HT-29 (cell line): ENCODE measurements at places on chromosomes 5 and 9. TPM values are rescaled to one million over a fixed set of nuclear protein-coding genes. Genes with fewer than 3 reads are reported as not detected.

The BAAT gene
- total RNA-seq, result 0.28 and 0.57 TPM in 2 replicates

GRCh38 chr5:60210810-60211209 is 317.3 kb upstream of the PDE4D start:
- DNase-seq, result no peak

- peak; percentile 71 for DNase-seq
Observed at GRCh38 chr9:78023003-78023741, 8.4 kb downstream of the GNAQ start.

DNA sequence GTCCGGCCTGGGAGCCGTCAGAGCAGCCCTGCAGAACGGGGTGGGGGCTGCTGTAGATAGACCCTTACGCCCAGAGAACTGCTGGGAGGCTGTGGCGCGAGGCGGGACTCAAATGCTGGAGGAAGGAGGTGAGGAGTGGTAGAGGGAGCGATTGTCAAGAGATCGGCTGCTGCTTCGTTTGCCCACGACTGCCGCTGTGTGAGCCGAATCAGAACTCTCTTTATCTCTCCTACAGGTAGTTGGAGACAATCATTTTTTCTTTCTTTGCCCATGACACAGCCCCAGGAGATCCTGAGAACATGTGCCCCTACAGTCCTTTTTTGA is 456 bp downstream of the ZNF79 start:
- peak; percentile 52 for DNase-seq

GRCh38 chr5:169762338-169763095 is 125.4 kb downstream of the DOCK2 start:
- DNase-seq, result no peak

GRCh38 chr5:12934722-12935121 is 1009.8 kb downstream of the DNAH5 start:
- DNase-seq, result peak; percentile 35

GRCh38 chr5:149357370-149358293 is at the start of gene PCYOX1L:
PCYOX1L (plus strand) TSS chr5:149358046; CDS start chr5:149358069, 23 bp downstream.
- DNase-seq, result peak; percentile 94

The SEC61B gene
- total RNA-seq, result 116 and 125 TPM in 2 replicates

DNA sequence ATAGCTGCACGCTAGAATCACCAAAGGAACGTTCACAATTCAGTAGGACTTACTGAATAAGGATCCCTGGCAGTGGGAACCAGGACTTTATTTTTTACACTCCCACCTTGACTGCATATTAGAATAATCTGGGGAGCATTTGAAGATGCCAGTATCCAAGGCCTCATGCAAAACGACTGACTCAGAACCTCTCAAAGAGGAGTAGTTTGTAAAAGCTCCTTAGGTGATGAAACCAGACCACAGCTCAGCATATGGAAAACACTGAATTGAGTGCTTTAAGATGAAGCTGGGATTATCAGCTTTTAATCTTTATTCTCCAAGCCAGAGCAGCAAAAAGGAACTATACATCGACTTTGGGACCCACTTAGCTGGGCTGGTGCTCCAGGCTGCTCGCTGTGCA is 288.3 kb downstream of the MLLT3 start:
- no peak for DNase-seq

DNA sequence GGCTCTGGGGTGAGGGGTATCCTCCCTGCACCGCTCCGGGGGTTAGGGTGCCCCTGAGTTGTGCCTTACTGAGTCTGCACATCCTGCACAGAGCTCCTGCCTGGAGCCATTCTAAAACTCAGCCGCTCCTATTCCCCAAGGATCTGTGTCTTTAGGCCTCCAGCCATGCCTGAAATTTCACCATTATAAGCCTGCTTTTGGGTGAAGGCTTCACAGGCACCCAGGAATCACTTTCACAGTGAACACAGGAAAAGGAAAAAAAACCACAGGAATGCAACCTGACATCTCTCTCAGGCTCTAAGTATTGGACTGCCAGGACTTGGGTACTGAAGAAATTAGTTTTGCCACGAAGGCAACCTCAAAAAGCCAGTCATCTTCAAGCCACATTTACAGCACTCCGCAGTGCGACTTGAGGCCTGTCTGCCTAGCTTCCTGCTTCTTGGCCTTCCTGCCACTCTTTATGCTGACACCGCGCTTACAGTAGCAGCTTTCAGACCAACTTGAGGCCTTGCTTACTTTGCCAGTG is 30.9 kb downstream of the GALNT10 start:
- DNase-seq, result peak; percentile 13

DNA sequence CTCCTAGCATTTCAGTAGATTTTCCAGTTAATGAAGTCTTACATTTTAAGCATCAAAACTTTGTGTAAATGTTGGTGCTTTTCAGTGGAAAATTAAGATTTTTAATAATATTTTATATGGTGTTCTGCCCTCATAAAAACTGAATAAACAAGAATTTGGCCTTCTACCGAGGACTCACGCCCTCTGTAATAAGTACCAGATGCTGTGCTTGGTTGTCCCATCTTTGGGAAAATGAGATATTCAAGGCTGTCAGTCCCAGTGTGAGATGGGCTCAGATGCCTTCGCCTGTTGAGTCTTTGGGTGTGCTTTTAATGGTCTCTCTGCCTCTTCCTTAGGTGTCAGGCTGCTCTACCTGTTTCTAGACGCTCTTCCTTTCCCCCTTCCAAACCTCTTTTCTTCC is 28.7 kb downstream of the GALNT12 start:
- DNase-seq, result no peak

The PCDHB6 gene
- total RNA-seq, result not detected in 2 replicates

DNA sequence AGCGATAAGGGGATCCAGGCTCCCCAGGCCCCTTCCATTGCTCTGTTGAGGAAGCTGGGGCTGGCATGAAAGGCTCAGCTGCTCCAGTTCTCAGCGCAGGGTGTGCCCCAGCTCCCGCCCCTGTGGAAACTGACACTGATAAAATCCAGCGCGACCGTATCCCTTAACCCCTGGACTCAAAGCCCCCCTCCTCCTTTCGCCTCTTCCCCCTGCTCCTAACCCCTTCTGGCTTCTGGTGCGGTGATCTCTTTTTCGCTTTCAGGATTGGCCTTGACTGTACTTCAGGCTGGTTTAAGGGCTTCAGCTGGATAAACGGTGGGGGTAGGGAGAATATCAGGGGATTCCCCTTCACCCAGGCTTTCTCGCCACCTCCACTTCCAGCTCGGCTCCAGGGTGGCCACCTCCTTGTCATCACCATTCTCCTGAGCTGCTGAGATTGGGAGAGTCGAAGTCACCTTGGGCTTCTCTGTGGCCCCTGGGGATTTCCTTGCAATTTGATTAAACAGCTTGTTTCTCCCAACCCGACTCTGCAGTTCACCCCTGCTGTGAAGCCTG is 843 bp downstream of the BSPRY start:
- DNase-seq, result no peak

The FAM169A gene
- 0.23 and 0.33 TPM in 2 replicates for total RNA-seq

DNA sequence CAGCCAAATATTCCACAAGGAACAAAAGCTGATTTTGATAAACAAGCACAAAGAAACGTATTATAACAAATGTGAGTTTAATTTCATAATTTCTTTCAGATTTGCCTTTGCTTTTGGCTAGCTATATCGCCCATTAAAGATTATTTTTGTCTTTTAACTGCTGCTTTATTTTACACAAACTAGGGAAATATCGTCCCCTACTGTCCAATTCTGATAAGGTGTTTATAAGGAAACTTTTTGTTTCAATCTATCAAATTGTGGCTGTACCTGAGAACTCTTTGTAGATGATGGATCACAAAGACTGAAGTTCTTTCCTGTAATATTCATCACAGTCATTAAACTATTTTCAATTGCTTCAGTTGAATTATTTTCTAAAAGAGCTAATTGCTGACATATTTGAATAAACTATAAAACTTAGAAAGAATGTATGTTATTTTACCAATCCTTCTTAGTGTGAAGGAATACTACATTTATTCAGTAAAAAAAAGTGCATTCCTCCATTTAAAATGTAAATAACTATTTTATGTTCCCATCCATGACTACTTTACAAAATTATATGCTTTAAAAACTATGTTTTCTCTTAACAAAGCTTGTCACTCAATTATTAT is 431.3 kb upstream of the ITGA1 start:
- peak; percentile 78 for DNase-seq

DNA sequence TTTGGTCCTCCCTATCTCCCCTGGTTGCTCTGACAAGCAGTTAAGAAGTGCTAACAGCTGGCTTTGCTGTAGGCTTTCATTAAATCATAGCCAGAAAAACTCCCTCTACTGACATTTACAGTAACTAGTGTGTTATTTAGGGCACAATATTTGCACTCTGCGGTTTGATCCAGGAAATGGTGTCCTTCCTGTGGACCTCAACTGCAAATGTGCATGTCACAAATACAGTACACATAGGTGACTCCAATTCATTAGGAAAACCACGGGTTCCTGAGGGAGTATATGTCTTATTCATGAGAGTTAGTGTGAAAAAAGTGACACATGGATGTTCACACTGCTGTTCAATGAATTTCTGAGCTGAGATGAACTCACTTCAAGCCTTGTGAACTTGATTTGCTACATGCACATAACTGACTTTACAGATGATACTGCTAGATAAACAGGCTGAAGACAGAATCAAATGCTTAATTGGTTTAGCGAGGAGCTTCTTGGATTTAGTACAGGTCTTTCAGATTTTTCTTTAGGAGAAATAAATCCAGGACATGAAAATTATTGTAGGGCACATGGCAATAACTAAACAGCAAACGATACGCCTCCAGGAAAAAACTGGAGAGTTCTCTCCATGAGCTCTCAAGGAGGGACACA is 281.5 kb downstream of the EFNA5 start:
- DNase-seq, result peak; percentile 92

- no peak for DNase-seq
Observed at GRCh38 chr5:26610577-26610976, 427.8 kb downstream of the CDH9 start.

DNA sequence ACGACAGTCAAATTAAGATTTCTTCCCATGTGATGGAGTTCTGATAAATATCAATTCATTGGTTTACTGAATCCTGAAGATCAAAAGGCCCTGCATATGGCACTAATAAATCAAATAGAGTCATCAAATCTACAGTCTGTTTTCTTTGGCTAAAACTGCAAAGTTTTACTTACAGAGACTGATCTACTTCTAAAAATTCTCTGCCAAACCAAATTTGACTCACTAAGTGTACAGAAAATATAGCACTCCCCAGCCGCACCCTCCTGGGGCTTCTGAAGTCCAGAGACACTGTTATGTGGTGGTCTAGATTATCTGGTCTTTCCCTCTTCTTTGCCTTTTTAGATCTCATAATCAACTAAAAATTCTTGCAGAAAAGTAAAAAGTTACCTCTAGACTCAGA is 237.7 kb downstream of the MLLT3 start:
- DNase-seq, result no peak

DNA sequence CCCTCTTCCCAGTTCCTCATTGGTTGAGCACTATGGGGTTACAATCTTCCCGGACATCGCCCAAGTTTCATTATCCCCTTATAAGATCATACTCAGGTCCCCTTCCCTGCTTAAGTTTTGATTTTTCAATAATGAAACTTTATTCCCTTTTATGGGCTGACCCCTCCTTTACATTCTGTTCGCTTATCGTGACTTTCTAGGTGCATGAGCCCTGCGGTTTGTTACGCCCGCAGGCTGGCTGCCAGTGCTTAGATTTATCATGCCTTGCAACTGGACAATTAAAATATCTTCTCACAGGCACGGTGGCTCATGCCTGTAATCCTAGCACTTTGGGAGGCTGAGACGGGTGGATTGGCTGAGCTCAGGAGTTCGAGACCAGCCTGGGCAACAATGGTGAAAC is 127.9 kb upstream of the FER start:
- no peak for DNase-seq

GRCh38 chr9:68416936-68417564 is 60.6 kb downstream of the PGM5 start:
- DNase-seq, result peak; percentile 32
